Stimulated activated CD8-positive, alpha-beta memory T cell treated with anti-CD3 and anti-CD28 coated beads, Interleukin-15, amount 100 ng/mL, for 1 hour (primary cell): ENCODE measurements at places on chromosomes 16 and 17.

- DNase-seq: no peak
These were observed 86.2 kb downstream of the CMIP start for GRCh38 chr16:81530814-81531213.

DNA sequence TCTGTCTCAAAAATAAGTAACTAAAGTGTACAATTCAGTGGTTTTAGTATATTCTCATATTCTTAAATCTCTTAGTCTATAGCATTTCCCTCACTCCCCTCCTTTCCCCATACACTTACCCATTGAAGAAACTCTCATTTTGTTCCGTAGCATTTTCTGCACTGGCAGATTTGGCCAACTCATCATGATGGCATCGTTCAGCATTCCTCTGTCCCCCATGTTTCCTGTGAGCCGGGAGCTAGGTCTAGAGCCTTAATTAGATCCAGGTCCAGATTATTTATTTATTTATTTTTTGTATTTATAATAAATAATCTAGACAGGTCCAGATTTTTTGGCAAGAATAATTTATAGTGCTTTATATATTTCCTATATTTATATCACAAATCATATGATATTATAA is 31.0 kb downstream of the HEATR3 start:
- DNase-seq: no peak

DNA sequence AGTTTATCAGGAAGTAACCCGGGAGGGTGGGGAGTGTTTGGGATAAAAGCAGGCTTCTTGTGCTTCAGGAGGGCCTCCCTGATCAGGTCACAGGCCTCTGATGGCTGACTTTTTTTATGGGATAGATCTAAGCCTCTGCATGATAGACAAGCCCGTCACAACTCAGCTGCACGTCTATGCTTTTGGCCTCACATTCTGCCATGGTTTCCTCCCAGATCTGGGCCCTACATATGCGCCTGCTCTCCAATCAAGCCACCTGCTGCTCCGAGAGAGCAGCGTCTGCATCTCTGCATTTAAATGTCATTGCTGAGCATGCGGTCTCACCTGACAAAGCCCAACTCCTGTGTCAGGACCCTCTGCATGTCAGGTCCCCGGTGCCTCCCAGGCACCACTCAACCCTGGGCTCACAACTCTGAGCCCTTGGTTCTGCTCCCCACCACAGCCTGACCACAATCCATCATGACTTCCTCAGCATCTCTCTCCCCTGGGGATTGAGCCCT is 45.3 kb upstream of the SREBF1 start:
- no peak for DNase-seq

- DNase-seq: no peak
These were observed 10.9 kb downstream of the COPS3 start for GRCh38 chr17:17269926-17270773.

GRCh38 chr17:78473951-78474613 is 95.6 kb downstream of the PGS1 start:
- DNase-seq: no peak

DNA sequence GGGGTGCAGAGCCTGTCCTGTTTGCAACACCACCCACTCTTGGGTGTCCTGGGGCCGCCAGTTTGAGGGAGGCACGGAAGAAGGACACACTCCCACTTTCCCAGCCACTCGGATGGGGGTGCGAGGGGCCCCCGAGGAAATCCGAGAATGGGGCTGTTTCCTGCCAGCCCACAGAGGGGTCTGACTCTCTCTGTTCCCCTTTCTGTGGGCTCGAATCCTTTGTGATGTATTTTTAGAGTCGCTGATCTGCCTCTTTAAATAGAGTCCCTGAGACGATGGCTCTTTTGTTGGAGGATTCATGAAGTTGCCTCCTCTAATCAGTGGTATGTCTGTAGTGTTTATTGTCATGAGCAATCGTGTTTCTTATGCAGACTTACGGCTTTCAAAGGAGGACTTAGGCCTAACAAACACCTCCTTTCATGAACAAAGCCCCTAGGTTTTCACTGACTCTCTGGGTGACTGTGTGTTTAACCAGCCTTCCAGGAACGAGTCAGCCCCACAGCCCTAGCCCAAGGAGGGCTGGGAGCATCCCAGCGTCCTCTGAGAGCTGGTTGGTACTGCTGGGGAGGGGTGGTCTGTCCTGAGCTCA is 29.1 kb downstream of the CIBAR2 start:
- DNase-seq: no peak

DNA sequence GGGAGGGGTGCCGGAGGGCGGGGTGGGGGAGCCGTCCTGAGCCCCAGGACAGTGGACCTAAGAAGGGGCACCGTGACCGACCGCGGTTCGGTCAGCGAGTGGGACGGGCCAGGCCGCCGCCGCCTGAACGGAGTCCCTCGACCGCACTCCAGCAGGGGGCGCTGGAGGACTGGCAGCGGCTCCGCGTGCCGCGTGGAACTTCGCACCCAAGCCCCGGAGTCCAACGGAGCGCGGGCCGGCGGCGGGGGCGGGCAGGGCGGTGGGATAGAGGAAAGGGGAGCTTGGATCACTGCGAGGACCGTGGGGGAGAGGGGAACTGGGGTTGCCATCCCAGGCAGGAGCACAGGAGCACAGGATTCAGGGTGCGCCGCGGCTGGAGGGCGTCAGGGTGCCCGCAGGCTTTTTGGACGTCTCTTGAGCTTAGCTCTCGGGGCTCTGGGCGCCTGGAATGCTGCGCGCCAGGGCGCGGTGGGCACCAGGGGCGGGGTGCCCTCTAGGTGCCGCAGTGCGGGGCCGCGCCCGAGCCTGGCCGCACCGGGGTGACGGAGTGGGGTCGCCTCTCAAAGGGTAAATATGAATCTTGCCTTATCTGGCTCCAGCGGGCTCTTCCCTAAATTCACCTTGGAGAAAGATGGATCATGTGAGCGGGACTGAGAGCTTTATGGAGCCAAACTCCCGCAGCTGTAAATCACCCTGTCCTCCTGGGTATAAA is 379 bp upstream of the OTOP2 start:
- peak; percentile 36 for DNase-seq

DNA sequence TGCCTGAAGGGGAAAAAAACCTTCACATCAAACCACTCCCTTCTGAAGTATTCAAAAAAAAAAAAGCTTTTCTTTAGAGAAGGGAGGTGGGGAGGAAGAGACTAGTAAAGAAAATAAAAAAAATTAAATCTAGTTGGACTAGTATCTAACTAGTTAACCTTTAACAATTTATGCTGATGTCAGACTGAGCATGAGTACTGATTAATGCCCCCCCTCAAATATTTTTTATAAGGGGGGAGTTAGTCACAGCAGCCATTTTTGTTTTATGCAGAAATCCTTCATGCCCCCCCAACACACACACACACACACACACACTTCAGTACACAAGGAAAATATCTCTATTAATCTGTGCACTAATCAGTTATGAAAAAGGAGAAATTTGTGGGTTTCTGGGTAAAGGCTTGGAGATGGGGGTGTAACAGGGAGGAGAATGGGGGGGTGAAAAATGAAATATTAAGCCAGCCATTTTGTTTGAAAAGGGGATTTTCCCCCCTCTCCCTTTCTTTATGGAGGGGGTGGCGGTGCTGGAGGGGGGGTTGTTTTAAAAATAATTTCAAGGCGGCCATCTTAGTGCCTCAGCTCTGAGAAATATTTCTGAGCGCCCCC is 4.7 kb upstream of the CHD3 start:
- DNase-seq: no peak

GRCh38 chr16:65388592-65388991 is 266.7 kb upstream of the CDH11 start:
- no peak for DNase-seq

GRCh38 chr17:29640413-29640812 is 17.7 kb upstream of the CORO6 start:
- DNase-seq: no peak

- no peak for DNase-seq
These were observed 14.0 kb downstream of the NUPR1 start for GRCh38 chr16:28524681-28525171.

DNA sequence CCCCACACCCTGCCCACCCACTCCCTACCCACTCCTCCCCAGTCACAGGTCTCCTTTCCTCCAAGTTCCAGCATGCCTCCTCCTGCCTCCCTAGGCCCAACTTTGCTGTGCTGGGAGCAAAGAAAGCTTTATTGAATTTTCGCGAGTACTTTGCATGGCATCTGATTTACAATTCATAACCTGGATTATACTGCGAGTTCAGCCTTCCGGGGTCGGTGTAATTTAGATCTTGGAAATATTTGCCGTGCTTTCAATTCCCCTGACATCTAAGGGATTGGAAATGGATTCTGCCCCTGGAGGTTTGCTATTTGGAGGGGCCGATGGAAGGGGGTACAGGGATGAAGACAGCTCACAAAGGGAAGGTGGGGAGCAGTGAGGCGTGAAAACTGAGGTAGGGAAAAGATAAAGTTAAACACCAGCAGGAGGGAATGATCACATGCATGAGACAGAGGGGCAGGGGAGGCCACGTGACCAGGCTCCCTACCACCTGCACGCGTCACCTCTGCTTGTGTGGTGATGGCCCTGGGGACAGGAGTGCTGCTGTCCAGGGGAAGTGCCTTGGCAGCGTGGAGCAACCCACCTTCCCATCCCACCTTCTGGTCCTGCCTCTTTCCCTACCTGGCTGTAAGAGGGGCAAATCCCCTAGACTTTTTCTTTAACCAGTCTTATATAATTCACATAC is 132.3 kb upstream of the RPL38 start:
- DNase-seq: no peak

GRCh38 chr16:82655072-82655714 is 28.4 kb downstream of the CDH13 start:
- peak; percentile 39 for DNase-seq

DNA sequence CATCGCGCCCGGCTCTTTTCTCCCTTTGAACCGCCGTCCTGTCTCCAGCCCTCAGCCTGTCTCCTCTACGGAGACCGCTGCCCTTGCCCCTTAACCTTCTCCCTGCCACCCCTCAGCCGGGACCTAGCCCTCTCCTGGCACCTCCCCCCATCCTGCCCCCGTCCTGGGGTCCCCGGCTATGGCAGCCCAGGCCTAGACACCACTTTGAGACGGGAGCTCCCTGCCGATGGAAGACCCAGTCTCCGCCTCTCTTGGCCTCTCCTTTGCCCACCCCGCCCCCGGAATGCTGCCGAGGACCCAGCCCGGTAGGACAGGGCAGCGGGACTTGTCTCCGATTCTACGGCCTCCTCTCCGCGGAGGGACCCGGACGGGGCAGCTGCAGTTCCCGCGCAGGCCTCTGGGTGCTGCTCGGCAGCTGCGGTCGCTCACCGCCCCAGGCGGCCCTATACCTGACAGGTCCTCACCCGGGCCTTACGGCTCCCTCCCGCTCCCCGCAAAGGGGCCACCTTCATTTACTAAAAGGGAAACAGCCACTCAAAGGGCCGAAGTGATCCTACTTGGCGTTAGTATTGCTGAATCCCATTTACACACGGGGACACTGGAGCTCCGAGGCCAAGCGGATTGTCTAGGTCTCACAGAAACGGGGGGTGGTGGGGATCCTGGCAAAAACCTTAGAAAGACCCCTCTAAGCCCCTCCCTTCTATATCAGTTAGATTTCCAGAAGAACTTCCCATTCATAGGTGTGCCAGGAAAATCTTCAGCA is 32.6 kb upstream of the TAC4 start:
- peak; percentile 41 for DNase-seq

DNA sequence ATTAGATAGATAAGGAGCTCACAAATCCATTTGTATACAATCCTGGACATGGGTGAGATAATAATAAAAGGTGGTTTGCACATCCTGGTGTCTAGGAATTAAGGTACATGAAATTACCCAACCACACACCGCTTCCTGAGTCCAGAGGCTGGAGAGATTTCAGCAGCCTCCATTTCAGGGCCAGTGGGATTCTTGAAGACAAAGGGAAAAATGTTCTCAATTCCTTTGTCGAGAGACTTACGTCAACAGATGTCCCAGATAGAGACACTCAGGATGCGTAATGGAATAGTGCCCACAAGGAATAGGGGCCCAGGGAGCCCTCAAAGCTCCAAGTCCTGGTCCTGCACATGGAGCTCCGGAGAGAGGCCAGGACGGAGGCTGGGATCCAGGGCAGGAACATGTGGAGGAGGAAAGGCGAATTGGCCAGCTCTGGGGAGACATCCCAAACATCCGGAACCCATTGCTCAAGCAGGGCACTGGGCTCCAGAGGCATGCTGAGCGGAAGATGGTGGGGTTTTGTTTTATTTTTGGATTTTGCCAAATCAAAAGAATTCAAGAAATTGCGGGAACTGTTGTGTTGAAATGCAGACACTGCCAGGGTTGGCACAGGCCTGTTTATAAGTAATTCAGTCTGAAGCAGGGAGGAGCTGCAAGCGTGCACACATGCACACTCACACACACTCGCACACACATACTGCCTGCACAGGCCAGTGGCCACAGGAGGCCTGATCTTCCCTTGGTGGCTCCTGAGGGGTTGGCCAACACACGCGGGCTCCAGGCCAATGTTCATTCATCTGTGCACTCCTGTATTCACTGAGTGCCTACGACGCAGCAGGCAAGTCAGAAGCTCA is 97.2 kb downstream of the NOG start:
- DNase-seq: no peak

GRCh38 chr16:66616169-66616568 is 11.7 kb downstream of the CMTM3 start:
- no peak for DNase-seq

GRCh38 chr17:76812263-76812662 is 55.9 kb upstream of the MGAT5B start:
- no peak for DNase-seq

DNA sequence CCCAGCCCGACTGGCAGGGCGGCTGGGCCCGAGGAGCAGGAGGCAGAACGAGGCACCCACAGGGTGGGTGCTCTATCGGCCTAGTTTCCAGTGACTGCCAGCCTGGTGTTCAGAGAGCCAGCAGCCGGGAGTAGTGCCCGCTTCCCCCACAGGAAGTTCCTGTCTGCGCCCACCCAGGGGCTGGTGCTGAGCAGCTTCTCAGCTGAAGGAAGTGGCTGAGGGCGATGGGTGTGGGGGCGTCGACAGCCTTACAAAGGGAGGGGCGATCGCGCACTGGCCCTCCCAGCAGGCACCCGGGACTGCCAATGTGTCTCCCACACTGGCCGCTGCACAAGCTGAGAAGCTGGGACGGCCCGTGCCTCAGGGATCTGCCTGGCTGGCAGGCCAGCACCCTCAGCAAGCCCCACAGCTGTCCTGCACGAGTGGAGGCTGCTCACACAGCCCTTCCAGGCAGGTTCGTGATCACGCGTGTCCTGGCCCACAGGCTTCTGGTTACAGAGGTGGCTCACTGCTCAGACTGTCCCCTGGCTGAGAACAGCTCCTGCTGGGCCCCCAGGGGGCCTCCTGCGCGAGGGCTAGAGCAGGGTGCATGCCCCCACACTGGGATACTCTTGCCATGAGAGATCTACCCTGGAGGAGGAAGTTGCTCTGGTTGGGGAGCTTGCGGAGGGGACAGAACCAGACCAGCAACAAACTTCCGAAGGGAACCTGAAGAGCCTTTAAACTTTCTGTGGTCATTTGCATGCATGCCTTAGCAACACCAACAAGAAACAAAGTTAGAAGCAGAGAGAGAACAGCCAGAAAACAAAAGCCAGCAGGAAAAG is 2.5 kb downstream of the RNF166 start:
- peak; percentile 38 for DNase-seq

GRCh38 chr17:46915596-46915995 is 7.4 kb upstream of the GOSR2 start:
- DNase-seq: no peak
